Stimulated activated memory B cell treated with anti-CD40 and anti-IgM and Interleukin-4, amounts not matched to agents 10 μg/mL and 1 μg/mL and 100 μg/mL, for 72 hours (primary cell): ENCODE measurements at places on chromosomes 1 and 21.

- peaks cover 13% of the 10 kb centered on the region for H3K36me3 ChIP-seq
- no peaks in the 10 kb centered on the region for H3K27me3 ChIP-seq
- ATAC-seq, result no peak
- H3K27ac ChIP-seq, result no peak overlapping the region
- no peak overlapping the region for H3K4me3 ChIP-seq
Observed at GRCh38 chr1:33149453-33150190, 32.2 kb downstream of the TRIM62 start.

GRCh38 chr21:14480411-14481031, 65.6 kb downstream of the SAMSN1 start:
- no peak overlapping the region for H3K4me3 ChIP-seq
- peaks cover 66% of the 10 kb centered on the region for H3K4me1 ChIP-seq
- peak; percentile 57 for ATAC-seq

DNA sequence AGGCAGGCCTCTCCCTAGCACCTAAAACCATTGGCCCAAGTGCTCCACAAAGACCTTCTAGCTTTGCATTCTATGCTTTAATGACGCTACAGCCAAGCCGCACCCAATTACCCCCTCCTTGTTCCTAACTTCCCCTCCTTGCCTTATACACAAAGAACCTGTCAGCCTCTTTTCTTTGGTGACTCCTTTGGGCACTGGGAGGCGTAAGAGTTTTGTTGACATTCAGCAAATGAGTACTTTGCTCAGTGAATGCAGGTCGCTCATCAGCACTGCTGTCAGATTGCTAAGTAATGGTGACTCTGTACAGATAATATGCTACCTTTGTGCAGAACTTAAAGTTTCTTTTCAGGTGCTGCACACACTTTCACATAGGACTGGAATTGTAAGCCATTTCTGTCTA, 187.6 kb upstream of the FAM78B start:
- ATAC-seq, result no peak
- no peaks in the 10 kb centered on the region for H3K36me3 ChIP-seq
- H3K4me1 ChIP-seq, result no peaks in the 10 kb centered on the region
- H3K27me3 ChIP-seq, result no peaks in the 10 kb centered on the region

DNA sequence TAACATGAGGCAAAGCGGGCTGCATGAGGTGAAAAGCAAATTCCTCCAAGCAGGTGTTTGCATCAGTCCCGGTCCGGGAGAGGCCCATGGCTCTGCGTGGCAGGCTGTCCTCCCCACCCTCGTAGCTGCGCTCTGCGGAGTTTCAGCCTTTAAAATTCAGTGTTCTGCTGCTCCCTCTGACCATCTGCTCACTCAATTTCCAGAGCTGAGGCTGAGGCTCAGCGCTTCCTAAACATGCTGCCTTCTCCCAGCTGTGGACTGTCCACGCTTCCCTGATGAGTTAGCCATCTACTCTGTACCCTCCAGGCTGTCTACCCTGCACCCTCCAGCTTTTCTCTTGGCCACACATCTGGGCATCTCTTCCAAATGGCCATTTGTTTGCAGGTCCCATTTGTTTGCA, 87.7 kb downstream of the KCNJ6 start:
- no peak overlapping the region for H3K27ac ChIP-seq
- no peaks in the 10 kb centered on the region for H3K4me1 ChIP-seq
- peaks cover 13% of the 10 kb centered on the region for H3K27me3 ChIP-seq
- no peaks in the 10 kb centered on the region for H3K36me3 ChIP-seq

- peaks cover under 1% of the 10 kb centered on the region for H3K27me3 ChIP-seq
- H3K4me3 ChIP-seq, result peak overlapping the region; percentile 96
- ATAC-seq, result peak; percentile 14
- no peaks in the 10 kb centered on the region for H3K36me3 ChIP-seq
- peaks cover 26% of the 10 kb centered on the region for H3K4me1 ChIP-seq
Observed at GRCh38 chr1:109984190-109984455, 442 bp upstream of the AHCYL1 start.
